ENCODE measurements at places on chromosomes 6 and 20.

GRCh38 chr6:6105472-6106036, 98.8 kb upstream of the NRN1 start:
- no peak for DNase-seq

DNA sequence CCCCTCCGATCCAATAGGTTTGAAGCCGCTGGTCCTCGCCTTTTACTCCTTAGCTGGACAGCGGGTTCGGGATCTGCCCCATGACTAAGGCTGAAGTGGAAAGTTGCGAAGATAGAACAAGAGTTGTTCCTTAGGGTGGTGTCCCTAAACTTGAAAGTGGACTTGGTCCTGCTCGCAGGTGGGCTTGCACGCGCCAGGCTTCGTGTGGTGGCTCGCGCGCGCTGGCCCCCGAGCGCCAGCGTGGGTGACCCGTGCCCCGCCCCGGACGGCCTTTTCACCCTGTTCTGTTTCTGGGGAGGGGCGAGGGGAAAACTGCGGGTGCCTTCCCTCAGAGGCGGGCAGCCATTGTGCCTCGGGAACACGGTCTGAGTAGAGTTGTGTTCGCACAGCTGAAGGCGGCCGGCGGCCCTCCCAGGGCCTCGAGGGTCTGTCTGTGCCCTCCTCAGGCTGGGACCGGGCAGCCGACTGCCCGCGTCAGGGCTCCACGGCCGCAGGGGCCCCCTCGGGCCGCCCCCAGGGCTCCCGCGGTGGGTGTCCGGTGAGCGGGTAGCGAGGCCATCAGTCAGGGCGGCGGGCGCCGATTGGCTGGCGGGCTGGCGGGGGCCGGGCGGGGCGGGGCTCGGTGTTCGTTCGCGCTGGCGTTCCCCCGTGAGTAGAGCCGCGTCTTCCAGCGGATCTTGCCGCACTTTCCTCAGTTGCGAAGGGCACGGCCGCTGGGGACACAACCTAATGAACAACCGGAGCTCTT, 33.0 kb downstream of the RREB1 start:
- DNase-seq, result peak; percentile 93

DNA sequence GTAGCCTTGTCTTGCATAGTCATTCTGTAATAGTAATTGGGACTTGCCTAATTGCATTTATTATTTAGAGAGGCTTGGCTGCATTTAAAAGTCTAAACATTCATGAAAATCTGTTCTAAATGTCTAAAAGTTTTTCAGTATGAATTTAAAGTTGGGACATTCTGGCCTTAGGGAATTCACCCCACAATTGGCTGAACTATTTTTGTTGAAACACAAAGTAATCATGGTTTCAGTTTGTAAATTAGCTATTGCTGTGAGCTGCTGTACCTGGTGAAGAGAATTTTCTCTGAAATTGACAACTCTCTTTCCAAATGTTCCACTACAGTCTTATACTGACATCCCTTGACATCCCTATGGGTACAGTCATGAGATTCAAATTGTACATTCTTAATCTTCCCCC, 253.0 kb downstream of the FARS2 start:
- no peak for DNase-seq

DNA sequence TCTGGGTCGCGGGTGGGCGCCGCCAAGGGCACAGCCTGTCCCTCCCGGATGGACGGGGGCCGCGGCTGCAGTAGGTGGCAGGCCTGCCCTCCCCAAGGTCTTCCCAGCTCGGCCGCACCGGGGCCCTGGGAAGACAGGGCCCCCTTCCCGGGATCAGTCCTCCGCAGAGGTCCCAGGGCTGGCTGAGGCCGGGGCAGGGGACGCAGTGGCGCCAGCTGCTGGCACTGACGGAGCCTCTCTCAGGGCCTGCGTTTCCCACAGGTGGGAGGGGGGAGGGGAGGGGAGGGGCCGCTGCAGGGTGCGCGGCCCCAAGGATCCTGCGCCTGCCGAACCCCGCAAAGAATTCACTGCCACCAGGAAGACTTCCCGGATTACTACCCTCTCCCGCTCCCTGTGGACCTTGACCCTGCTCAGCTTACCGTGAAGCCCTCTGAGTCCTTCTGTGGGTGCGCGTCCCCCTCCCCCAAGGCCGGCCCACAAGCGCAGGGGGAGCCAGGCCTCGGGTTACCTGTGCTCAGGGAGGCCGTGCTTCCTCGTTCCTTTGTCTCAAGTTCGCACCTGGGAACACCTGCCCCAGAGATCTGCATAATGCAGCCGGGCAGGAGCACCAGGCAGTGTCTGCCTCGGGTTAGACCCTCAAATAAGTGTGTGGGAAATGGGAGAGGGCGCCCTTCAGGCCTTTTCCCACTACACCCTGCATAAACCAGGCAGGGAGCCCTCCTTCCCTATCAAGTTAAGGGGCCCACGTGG, 5.1 kb downstream of the LZTS3 start:
- no peak for DNase-seq

DNA sequence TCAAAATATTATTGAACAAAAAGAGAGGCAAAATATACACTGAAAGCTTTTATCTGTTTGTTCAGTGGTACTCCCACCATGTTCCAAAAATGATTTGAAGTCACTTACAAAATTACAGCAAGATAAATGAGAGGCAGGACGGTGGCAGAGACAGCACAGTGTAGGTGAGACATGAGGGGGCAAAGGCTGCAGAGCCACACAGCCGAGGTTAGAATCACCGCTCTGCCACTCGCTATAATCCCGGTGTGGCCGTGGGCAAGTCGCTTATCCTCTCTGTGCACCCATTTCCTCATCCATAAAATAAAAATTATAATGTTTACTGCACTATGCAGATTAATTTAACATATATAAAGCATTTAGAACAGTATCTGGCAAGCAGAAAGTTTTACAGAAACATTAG, 140.1 kb upstream of the BEND6 start:
- peak; percentile 30 for DNase-seq

DNA sequence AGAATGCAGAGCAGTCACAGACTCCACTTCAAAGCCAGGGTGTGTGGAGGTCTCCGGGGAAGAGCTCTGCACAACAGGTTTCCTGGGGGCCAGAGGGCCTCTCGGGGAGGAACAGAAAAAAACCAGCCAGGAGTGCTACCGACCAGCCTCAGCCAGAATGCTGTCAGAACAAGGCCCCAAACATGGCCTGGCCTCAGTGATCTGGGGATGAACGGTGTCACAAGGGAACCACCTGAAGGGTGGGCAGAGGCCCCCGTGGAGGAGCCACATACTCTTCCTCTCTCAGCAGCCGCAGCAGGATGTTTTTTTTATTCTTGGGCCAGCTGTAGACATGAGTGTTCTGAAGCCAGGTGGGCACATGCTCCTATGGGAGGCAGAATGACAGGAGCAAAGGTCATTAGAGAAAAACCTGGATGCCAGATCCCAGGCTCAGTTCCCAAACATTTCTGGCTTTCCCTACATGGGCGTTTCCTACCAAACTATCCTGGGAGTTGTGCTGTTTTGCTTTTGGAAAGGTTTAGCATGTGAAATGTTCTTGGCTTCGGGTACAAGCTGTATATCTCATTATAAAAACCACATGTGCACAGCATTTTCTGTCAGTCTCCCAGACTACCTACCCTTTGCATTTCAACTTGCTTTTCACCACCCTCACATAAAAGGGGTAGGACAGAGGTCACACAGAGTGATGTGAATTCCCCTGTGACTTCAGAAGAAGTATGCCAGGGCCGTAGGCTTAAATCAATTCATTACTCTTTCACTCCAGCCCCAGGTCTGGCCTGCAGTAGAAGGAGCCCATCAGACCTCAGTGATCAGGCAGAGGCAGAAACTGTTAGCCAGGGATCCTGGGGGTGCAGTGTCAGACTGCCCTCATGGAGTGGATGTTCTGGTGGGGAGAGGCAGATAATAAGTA, 46.2 kb downstream of the TRAF3IP2 start:
- no peak for DNase-seq

DNA sequence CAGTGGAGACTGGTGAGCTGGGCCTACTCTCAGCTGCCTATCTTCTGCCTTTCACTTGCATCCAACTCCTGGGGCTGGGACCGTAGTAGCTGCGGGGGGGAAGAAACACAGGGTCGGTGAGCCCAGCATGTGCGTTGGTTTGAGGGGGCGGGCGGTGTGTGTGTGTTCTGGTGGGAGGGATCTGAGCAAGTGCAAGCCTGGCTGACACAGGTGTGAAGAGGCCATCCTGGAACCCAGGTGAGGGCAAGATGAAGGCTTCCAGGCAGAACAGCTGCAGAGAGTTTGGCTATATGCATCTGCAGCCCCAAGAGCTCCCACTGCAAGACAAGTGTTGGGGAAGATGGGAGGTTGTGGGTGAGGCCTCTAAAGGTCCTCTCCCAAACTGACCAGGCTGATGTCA, 30.6 kb downstream of the MOCS1 start:
- no peak for DNase-seq

GRCh38 chr6:148445116-148445515, 102.5 kb downstream of the SASH1 start:
- no peak for DNase-seq

GRCh38 chr6:127118298-127119101, at the start of gene RSPO3:
Gene RSPO3, plus strand, starts transcription at chr6:127118671. Its CDS starts 522 bp downstream, at chr6:127119193.
- DNase-seq, result peak; percentile 43

- no peak for DNase-seq
Measured at GRCh38 chr6:97443408-97444080, 160.5 kb upstream of the MMS22L start.

DNA sequence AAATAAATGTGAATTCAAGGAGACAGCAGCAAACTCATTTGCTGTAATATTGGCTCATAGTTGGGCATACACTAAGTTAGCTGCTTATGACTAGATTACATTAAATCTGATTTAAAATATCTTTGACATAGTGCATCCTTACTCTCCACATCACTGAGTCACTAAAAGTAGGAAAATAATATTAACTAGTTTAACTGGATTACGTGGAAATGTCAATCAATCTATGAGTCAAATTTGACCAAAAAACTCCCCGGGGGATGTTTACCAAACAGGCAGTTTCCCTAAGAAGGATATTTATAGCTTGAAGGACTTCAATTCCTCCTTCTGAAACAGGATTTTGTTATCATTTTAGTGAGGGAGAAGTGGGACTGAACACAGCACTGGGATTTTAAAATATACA, 366.5 kb downstream of the ESR1 start:
- no peak for DNase-seq

- no peak for DNase-seq
Measured at GRCh38 chr20:1565461-1565860, 8.0 kb upstream of the SIRPD start.

DNA sequence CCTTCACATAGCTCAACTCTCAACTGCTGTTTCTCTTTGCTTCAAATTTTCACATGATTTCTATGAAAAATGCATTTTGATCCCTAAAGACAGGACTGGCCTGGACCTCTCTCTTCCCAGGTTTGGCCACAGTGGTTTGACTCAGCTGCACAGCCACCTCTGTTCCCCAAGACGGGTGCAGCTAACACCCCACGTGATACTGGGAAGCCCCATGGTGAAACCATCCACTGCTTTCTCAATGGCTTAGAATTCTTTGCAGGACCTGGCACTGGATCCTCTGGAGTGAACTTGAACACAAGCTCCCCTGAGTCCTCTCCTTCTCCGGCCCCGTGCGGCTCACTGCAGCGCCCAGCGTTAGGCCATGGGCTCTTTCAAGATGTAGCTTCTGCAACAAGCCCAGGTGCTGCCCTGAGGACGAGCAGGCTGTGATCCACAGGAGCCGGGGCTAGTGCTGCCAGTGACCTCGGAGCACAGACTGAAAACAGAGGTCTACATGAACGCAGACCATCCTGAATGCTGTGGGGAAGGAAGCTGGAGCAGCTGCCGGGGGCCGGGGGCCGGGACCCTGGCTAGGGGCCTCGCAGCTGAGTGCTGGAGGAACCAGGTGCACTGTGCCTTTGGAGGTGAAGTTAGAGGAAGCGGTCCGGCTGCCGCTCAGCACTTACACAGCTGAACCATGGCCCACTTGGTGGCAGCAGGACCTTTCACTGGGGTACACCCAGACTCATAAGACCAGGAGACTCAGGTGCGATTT, 58.8 kb upstream of the MPC1 start:
- DNase-seq, result no peak

DNA sequence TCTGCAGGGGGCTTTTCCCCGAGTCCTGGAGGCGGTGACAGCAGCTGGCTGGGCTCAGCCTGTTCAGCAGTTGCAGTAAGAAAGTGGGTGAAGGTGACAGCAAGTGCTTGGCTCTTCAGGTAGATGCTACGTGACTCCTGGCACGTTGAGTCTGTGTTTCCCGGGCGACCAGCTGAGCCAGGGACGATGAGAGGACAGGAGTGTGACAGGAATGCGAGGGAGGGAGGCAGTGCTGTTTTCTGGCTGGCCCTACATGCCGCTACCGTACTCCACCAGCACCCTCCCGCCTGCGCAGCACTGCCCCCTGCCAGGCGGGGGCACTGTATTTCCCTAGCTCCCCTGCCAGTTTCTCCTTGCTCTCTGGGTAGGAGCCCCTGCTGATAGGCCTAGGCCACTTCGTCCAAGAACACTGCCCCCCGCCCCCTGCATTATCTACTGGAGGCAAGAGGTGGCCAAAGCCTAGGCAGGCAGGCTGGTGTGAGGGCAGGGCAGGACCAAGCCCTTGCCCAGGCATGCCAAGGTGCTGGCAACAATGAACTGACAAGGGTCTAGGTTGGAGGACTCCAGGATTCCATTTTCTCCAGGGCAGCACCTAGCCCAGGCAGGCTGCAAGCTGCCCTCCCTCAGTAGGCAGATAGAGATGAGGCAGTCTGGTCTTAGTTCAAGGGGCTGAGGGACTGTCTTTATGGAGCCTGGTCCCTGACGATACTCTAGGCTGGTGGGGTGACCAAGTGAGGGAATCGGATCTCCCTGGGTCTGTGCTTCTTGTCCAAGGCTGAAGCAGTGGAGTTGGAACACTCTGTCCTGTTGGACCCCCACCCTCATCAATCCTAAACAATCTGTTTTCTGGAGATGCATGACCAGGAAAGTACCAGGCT, 19.2 kb downstream of the MRPS18A start:
- DNase-seq, result peak; percentile 68

- no peak for DNase-seq
Measured at GRCh38 chr20:24632581-24632980, 163.2 kb downstream of the SYNDIG1 start.

- no peak for DNase-seq
Measured at GRCh38 chr6:157984686-157985225, 3.1 kb downstream of the SYNJ2 start.

Data from Right ventricle myocardium superior (tissue), 1 donor.